Posterior vena cava (tissue), 2 donors: ENCODE measurements at places on chromosomes 1 and 21. TPM values are rescaled to one million over a fixed set of nuclear protein-coding genes. Genes with fewer than 3 reads are reported as not detected.

The ST6GALNAC5 gene
- 6.0 TPM for total RNA-seq

The CCNL2 gene
- 109 TPM for total RNA-seq

The KRTAP21-2 gene
- not detected for total RNA-seq

The USH2A gene
- total RNA-seq: not detected

DNA sequence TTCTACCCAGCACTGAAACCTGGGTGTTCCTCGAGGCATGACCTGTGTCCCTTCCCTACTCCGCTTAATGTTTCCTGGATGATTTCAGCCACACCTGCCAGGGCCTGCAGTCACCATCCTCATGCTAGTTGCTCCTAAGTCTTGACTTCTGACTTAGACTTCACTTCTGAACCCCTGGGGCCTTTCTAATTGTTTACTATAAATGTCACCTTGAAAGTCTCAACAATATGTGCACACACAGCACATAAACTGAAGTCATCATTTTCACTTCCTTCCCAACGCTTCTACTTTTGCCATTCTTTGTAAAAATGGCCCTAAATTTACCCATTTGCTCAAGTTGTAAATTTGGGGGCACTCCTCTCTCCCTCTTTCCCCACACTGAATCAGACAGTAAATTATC lies 141.1 kb downstream of the DYRK1A start:
- no peak for DNase-seq

GRCh38 chr1:25519624-25520023 lies 23.8 kb upstream of the LDLRAP1 start:
- DNase-seq: peak; percentile 35
